Amygdala (tissue), 56 donors: ENCODE measurements at places on chromosomes 5 and 9.
A peak's percentile ranks its signal among the peaks of the same experiment; 100 is the strongest.

DNA sequence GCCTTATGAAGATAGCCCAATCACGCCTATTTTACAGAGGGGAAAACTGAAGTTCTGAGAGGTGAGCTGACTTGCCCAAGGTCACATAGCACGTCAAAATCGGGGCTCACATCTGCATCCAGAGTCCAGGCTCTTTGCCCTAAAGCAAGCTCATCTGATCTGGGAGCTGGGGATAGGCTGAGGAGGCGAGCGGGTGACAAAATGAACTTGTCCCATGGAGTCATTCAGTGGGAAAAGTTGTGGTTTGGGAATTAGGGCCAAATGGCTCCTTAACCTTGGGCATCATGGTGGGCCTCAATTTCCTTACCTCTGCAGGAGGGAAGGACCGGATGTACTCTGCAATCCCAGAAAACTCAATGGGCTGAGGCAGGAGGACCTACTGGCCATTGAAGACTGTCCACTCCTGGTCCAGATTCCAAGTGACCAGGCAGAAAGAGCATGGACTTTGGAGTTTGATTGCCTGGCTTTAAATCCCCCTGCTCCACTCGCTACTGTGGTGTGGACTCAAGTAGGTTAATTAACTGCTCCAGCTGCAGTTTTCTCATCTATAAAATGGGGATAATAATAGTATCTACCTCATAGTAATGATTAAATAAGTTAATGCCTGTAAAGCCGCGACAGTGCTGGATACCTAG lies 160.4 kb downstream of the RGS3 start:
- no peak for DNase-seq

DNA sequence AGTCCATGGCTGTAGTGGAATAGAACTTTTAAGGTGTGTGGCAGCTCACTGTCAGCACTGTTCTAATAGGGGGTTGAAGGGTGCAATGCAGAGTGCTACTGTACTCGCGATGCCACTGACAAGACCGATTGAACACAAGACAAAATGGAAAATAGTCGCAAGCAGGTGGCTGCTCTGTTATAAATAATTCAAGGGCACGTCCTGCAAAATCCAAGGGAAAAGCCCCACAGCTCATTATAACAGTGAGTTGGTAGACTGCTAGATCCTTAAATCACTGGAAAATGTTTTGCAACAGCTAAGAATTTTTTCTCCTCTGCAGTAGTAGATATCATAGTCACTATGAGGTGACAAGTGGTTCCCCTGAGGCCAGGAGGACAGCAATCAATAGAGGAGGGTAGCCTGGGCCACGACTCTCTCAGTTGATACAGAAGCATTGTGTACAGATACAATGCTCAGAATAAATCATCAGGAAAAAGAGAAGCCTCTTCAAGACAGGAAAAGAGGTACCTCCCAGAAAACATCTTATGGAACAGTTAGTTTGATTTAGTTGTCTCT lies 926.3 kb downstream of the TLE4 start:
- DNase-seq, result no peak

DNA sequence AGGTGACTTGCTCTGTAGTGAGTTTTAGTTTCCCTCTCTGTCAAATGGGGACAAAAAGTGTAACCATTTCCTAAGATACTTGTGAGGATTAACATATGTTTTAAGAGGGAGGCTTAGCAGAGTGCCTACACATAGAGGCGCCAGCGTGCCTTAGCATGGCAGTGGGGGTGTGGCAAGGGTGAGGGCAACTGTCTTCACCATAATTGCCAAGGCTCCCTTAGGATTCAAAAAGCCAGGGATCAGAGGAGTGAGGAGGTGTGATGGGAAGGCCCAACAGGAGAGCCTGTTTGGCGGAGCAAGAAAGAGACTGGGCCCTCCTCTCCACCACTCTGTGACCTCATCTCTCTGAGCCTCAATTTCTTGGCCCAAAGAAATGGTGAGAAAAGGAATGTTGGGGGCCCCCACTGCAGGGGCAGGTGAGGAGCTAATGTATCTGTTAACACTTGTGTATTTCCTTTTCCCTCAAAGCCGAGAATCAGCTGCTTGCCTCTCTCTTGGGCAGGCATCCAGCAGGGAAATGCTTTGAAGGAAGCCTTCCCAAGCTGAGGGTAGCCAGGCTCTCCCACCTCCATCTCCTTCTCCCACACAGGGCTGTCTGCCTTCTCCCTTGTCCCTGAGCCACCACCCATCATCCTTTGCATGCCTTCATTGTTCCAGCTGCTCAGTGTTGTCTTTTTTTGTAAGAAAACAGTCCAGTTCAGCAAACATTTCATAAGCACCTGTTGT lies 76.0 kb downstream of the DAB2IP start:
- peak; percentile 31 for DNase-seq

GRCh38 chr5:23437011-23437410 lies 70.4 kb upstream of the PRDM9 start:
- DNase-seq, result no peak

DNA sequence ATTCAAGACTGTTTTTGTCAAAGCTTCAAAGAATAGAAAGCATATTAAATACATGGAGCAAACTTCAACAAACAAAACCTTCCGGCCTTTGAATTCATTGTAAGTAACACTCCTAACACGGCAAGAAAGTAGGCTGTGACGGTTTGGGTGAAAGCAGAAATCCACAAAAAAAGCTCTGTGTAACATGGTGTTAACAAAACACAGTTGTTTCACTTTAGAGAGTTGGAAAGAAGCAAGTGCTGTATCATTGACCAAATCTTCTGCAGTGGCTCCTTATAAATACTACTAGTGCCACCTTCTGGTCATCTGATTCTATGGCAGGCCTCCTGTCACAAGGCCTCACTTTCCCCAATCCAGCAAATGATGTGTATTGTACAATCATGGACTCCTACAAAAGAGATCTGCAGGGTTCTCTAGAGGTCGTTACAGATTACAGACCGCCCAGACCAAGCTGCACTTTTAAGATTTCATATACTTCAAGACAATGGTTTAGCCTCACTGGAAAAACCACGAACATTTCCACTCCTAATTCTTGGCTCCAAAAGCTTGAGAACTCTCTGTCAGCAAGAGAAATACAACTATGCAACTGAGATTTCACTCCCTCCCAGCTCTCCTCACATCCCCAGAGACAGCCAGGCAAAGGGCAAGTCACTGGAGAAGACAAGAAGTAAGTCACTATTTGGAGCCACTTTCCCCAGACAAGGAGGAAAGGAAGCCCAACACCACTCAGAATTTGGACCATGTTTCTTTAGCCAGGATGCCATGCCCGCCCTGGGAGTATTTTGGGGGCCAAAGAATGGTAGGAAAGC lies 196.2 kb downstream of the DTWD2 start:
- no peak for DNase-seq

GRCh38 chr5:43193181-43193893 lies 1.3 kb downstream of the NIM1K start:
- peak; percentile 2 for DNase-seq

DNA sequence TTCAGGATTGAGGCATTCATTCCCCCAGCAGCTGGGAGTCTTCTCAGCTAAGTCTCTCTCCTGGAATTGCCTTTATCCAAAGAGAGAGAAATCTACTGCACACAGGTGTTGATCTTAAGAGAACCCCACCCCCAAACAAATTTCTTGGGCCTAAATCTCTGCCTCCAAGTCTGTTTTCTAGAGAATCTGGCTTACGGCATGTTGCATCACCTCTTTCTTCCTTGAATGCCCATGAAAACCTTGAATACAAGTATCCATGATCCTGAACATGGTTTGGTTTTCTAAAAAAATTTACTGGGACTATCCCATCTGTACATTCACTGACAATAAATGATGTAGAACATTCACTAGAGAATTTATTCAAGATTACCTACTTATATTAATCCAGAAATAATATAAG lies 401.6 kb downstream of the PDE4D start:
- DNase-seq, result no peak
